ENCODE measurements at places on chromosomes 2 and 18. TPM values are rescaled to one million over a fixed set of nuclear protein-coding genes. Genes with fewer than 3 reads are reported as not detected.

AQP12B gene
- not detected for total RNA-seq

MAP3K19 gene
- total RNA-seq, result not detected

ADD2 gene
- 0.36 TPM for total RNA-seq

CROCC2 gene
- total RNA-seq, result 0.41 TPM

SPC25 gene
- total RNA-seq, result not detected

CIB4 gene
- total RNA-seq, result not detected

CCT4 gene
- 145 TPM for total RNA-seq

TNS1 gene
- total RNA-seq, result 54.5 TPM

CYBRD1 gene
- 412 TPM for total RNA-seq

VWC2L gene
- total RNA-seq, result not detected

UGT1A9 gene
- not detected for total RNA-seq

TEKT4 gene
- total RNA-seq, result not detected

NAT8 gene
- not detected for total RNA-seq

SNRPD1 gene
- total RNA-seq, result 78.2 TPM

ECEL1 gene
- not detected for total RNA-seq

TSN gene
- total RNA-seq, result 56.8 TPM

KCNG3 gene
- not detected for total RNA-seq

DSC3 gene
- 0.09 TPM for total RNA-seq

RIF1 gene
- 122 TPM for total RNA-seq

LCT gene
- total RNA-seq, result not detected

ACMSD gene
- total RNA-seq, result not detected

SANBR gene
- 17.4 TPM for total RNA-seq
